ENCODE measurements at places on chromosomes 7 and 10.

GRCh38 chr7:156659961-156660360 lies 19.4 kb downstream of the RNF32 start:
- DNase-seq: no peak

GRCh38 chr10:36499693-36500092 lies 625.7 kb upstream of the ANKRD30A start:
- DNase-seq: no peak

DNA sequence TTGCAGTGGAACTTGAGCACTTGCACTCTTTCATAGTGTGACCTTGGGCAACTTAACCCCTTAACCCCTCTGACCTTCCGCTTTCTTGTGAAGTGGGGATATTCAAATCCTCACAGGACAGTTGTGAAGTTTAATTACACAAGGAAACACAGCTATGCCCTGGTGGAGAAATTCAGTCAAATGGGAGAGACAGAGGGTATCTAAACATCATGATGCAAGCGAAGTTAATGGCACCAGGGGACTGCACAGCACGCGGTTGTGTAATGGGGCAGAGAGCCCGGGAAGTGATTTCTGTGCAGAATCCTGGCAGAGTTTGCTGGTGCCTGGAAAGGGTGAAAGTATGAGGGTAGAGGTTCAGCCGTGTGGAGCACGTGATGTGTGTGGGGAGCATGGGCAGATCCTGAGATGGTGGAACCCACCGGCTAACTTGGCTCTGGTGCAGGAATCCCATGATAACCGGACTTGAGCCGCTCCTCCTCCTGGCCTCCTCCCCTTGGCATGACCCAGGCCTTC lies 51.7 kb downstream of the SNX10 start:
- DNase-seq: no peak

GRCh38 chr7:867001-867405 lies 9.4 kb upstream of the GET4 start:
- DNase-seq: no peak

GRCh38 chr10:17563452-17563851 lies 53.7 kb downstream of the HACD1 start:
- DNase-seq: no peak

- no peak for DNase-seq
These were observed 112.0 kb downstream of the NPTX2 start for GRCh38 chr7:98729121-98729520.

DNA sequence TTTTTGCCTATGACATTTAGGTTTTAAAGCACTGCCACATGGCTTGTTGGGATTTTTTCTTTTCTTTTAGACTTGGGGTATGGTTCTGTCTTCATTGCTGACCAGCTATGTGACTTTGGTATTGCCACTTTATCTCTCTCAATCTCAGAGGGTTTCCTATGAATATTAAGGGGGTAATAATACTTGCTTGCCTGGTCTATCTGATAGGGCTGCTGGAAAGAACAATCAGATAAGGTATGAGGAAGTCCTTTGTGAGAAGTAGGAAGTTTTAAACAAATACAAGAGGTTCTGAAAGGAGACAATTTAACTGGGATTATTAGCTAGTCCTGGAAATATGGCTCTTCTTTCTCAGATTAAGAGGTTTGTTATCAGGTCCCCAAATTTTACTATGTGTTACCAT lies 80.8 kb downstream of the ZNF92 start:
- no peak for DNase-seq

All from stimulated activated CD8-positive, alpha-beta memory T cell treated with anti-CD3 and anti-CD28 coated beads, Interleukin-15, amount 100 ng/mL, for 4 hours (primary cell).